Esophagus squamous epithelium (tissue), 5 donors: ENCODE measurements at places on chromosomes 11 and 22.

- no peak for DNase-seq
These were observed 18.3 kb upstream of the MICALL1 start for GRCh38 chr22:37887584-37888378.

DNA sequence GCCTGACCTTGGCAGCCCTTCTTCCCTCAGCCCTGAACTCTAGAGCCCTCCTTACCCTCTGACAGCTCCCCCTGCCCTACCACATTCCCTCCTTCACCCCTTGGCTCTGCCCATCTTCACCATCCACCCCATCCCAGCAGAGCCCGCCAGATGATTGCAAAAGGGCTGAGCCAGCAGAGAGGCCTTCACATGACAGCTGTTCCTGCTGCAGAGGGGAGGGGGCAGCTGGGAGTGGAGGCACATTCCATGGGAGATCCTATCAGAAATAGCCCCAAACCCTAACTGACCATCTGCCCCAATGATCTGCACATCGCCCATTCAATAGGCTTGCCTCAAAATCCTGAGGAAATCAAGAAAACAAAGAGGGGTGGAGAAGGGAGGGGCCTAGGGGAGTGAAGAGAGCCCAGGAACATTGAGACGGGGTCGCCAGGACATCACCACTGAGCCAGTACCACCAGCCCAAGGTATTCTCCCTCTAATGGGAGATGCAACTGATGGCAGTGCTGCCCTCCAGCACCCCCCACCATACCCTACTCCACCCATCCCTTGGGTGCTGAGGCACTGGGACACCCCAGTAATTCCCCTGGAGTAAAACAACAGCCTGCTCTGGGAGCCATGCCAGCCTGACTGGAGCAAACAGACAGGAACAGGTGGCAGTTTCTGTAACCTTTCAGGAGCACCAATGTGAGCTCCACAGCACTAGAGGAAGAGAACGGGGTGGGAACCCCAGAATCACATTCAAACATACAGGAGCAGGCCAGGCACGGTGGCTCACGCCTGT, 8.0 kb upstream of the AHNAK start:
- no peak for DNase-seq

DNA sequence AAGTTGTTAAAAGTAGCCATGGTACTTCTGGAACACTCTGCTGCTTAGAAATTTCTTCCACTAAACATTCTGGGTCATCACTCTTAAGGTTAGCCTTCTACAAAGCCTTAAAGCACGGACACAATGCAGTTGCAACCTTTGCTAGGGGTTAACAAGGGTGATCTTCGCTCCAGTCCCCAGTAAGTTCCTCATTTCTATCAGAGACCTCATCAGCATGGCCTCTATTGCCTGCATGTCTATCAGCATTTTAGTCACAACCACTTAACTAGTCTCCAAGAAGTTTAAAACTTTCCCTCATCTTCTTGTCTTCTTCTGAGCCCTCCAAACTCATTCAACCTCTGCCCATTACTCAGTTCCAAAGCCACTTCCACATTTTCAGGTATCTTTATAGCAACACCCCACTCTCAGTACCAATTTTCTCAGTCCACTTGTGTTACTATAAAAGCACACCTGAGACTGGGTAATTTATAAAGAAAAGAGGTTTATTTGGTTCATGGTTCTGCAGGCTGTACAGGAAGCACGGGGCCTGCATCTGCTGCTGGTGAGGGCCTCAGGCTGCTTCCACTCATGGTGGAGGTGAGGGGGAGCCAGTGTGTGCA, 48.7 kb upstream of the TH start:
- DNase-seq: no peak

GRCh38 chr11:102014756-102015155, 32.5 kb upstream of the CFAP300 start:
- no peak for DNase-seq

GRCh38 chr22:19057539-19057938, 64.7 kb downstream of the DGCR2 start:
- no peak for DNase-seq

GRCh38 chr11:113369411-113369810, 18.2 kb upstream of the ANKK1 start:
- no peak for DNase-seq

GRCh38 chr11:34525888-34526657, 12.5 kb upstream of the ELF5 start:
- DNase-seq: no peak

DNA sequence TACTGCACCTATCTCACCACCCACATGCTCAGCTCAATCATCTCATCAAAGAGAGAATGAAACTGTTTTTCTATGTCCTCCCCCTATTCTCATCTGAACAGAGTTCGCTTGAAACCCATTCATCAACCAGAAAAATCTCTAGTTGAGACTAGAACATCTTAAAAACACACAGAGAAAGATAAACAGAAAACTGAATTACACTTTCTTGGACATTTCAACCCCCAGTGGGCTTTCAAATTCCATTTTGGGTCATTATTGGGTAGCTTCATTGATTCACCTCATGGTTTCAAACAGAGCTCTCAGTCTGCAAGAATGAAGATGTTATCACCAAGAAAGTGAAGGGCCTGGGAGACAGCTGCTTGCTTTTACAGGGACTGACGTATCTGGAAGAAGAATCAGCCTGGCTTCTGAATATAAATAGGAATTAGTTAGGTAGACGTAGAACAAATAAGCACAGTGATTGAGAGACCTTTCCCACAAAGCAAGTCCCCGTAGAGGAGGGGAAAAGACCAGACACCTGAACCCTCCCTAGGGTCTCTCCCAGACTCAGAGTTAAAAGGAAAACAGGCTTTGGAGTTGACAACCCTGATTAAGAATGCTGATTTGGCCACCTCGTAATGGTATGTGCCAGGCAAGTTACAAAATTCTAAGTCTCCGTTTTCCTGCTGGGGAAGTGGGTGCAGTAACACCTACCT, 155.7 kb downstream of the BBOX1 start:
- DNase-seq: no peak

DNA sequence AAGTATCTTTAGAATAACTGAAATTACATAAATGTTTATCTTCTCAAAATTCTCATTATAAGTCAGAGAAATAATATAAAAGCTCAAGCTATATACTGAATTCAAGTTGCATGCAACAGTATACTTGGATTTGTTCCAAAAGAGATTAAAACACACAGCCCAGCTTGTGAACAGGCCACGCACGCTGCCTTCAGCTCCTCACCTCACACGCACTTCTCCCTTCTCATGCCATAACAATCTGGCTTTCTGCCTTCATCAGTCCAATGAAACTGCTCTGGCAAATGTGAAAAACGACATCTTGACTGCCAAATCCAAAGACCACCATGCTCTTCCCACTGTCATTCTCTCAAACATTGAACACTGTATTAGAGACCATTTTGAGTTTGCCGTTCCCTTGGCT, 22.1 kb downstream of the ATP6V1E1 start:
- no peak for DNase-seq

DNA sequence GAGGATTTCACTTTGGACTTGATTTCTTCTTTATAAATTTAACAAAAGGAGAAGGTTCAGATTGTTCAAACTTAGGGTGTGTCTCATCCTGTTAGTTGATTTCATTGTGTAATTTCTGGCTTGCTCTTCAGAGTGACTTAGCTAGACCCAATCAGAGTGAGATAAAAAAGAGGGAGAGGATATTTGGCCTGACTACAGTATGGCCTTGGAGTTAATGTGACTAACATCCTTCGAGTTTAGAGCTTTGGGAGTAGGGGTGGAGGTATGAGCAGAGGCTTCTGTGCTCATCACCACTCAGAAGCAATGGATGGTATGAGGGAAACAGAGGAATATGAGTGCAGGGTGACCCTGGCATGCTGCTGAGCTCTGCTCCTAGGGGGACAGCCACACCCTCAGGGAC, 114.2 kb downstream of the ME3 start:
- DNase-seq: no peak

DNA sequence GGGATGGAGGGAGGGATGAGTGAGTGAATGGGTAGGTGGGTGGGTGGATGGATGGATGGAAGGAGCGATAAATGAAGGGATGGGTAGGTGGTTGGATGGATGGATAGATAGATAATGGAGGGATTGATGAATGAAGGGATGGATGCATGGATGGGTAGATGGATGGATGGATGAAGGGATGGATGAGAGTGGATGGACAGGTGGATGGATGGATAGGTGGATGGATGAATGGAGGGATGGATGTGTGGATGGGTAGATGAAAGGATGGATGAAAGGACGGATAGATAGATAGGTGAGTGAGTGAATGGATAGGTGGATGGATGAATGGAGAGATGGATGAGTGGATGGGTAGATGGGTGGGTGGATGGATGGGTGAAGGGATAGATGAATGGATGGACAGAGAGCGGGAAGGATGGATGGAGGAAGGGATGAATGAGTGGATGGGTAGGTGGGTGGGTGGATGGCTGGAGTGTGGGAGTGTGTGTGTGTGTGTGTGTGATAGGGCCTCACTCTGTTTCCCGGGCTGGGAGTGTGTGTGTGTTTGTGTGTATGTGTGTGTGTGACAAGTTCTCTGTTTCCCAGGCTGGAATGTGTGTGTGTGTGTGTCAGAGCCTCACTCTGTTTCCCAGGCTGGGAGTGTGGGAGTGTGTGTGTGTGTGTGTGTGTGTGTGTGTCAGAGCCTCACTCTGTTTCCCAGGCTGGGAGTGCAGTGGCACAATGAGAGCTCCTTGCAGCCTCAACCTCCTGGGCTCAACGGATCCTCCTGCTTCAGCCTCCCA, 2.1 kb upstream of the PRR33 start:
- no peak for DNase-seq

DNA sequence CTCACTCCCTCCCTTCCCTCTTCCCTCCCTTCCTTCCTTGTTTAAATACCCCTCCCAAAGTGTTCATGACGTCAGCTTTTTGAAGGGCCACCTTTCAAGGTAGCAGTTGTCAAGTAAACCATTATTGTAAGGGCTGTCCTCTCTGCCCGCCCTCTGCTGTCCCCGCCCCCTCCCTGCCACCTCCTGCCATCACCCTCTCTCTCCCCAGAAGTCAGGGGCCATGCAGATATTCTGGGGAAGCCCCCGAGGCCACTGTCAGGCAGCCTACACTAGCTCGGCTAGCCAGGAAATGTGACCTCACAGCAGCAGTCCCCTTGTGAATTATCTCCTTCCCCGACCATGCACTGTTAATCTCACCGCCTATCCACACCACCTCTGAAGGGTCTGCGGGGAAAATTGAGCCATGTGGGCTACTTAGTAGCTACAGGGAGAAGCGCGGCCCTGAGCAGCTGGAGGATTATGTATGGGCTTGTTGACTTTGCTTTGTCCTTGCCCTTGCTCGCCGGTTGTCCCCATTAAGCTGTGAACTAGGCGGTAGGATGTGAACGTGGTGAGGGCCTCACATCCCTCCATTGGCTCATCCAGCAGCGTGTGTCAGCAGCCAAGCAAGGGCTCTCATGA, 42.1 kb upstream of the ATXN10 start:
- no peak for DNase-seq

DNA sequence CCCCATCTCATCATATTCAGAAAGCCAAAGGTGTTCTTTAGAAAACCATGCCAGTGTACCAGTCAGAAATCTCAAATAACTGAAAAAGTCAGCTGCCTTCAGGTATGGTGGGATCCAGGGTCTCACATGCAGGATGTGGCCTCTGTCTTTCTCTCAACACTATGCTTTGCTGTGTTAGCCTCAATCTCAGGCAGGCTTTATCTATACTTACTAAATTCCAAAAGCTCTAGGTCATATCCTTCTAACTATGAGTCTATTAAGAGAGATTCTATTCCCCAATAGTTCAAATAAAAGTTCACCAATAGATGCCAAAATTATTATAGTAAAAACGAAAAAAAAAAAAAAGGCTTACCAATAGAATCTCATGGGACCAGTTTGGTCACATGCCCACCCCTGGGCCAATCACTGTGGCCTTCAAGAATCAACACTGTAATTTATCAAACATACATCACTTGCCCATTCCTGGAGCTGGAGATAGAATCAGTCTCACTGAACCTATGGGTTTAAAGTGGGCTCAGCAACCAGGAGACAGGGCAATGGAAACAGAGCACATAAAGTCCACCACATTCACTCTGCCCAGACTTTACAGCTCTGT, 38.0 kb upstream of the APLNR start:
- DNase-seq: no peak

DNA sequence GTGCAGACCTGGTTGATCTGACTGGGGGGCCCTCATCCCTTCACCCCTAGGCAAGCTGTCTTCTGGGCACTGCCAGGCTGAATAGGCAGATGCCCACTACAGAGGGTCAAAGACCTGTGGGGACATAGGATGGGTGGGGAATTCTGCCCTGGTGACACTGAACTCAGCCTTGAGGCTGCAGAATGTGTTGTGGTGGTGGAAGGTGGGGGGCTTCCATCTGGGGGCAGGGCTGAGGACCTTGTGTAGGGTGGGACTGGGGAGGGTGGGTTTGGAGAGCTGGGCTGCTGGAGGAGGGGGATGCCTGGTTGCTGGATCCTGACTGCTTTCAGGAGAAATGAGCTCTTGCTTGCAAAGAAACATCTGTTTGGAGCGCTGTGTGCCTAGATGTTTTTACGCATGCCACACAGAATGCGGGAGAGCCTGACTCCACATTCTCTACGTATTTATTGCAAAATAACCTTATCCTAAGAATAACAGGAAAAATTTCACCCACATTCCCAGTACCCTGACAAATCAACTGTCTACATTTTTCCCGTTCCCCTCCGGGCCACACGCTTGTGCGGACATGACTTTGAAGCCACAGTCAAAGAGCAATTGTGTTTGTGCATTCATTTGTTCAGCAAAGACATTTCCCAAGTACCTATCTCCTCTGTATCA, 18.3 kb downstream of the SMIM38 start:
- no peak for DNase-seq

DNA sequence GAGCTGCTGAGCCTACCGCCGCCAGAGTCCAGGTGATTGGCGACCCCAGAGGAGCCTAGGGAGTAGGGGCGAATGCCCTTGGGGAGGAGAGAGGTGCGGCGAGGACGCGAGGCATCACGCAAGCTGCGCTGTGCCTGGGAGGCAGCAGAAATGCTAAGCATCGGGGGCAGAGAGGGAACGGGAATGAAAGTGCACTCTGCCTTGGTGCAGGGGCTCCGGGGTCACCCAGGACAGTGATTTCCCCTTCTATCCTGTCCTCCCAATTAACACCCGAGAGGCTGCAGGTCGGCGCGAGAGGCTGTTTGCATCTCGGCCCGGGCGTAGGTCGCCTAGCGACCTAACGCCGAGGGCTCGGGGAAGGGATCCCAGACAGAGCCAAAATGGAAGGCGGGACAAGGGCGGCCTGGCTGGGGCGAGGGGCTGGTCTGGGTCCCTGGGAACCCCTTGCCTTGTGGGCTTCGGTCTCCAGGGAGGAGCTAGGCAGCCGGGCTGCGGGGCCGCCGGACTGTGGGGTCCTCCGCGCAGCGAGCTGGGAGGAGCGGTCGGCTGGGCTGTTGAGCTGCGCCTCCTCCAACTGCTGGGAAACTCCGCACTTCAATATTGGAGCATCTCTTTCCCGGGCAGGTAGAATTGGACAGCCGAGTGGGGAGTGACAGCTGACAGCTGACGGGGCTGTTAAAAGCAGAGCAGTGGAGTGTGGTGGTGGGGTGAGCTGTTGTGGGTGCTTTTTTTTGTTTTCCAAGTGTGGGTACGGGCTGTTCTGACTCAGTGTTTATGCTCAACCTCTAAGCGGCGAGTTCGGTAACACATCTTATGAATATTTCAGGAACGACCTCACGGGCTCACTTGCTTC, 657 bp downstream of the ELMOD1 start:
- no peak for DNase-seq
